Activated T-helper 1 cell treated with anti-CD3 and anti-CD28 coated beads, Interleukin-12 subunit alpha, Interleukin-12 subunit beta, Interleukin-2, Interleukin-4 antibody, amounts not matched to agents 30 ng/mL and 10 ng/mL and 1 ng/mL, durations not matched to agents 14 hours and 24 hours and 36 hours (primary cell): ENCODE measurements at places on chromosomes 3 and 15. TPM values are rescaled to one million over a fixed set of nuclear protein-coding genes. Genes with fewer than 3 reads are reported as not detected.

GRCh38 chr3:193149998-193150397 lies 91.0 kb upstream of the PLAAT1 start:
- no peak overlapping the region for H3K4me3 ChIP-seq
- H3K36me3 ChIP-seq, result no peaks in the 10 kb centered on the region
- peaks cover 5% of the 10 kb centered on the region for H3K27me3 ChIP-seq
- no peaks in the 10 kb centered on the region for H3K4me1 ChIP-seq

- no peaks in the 10 kb centered on the region for H3K4me1 ChIP-seq
- H3K36me3 ChIP-seq, result no peaks in the 10 kb centered on the region
- H3K4me3 ChIP-seq, result no peak overlapping the region
- H3K27me3 ChIP-seq, result peaks cover 13% of the 10 kb centered on the region
- no peak overlapping the region for H3K27ac ChIP-seq
- DNase-seq, result no peak
These were observed 72.7 kb upstream of the ABI3BP start for GRCh38 chr3:101065962-101066361.

NMD3 gene
- 74.5 and 79.6 TPM in 2 replicates for total RNA-seq

DNA sequence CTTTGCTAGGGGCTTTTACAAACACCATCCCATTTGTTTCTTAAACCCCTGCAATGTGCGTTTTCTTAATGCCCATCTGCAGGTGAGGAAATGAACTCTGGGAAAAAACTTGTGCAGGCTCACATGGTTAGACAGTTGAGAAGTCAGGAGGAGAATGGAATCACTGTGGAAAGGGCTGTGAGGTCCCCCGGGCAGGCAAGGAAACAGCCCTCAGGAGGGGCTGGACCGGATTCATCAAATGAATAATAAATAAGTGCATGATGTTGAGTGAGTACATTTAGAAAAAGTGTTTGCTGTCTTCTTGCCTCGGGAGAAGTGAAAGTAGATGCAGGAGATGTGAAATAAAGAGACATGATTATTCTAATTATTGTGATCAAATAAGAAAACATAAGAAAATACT lies 76.6 kb downstream of the PGPEP1L start:
- no peaks in the 10 kb centered on the region for H3K4me1 ChIP-seq
- H3K27me3 ChIP-seq, result no peaks in the 10 kb centered on the region
- H3K4me3 ChIP-seq, result no peak overlapping the region
- H3K27ac ChIP-seq, result no peak overlapping the region
- H3K36me3 ChIP-seq, result peaks cover 9% of the 10 kb centered on the region

DNA sequence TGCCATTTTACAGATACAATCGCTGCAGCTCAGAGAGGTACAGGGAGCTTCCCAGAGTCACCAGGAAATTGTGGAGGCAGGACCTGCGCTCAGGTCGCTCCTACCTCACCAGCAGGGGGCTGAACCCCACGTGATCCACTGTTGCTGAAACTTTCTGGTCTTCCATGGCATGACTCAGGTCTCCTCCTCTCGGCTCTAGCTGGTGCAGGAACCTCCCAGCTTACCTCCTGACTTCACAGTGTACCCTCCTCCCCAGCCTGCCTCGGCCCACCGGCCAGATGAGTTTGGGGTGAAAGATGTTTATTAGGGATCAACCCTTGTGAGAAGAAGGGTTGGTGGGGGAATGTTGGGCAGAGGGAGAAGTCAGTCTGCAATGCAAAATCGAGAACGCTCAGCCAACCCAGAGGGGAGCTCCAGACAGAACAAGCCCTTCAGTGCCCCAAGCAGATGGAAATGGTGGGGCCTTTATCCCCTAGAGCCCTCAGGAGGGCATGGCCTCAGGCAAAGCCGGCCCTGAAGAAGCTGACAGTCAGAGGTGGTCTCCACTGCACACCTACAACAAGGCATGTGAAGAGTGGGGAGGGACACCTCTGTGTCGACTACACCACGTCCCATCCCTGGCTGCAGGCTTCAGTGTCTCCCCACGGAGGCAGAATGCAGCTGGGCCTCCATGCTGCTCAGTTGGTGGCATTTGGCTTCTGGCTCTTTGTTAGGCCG lies 118.6 kb upstream of the PRR20G start:
- no peak for DNase-seq
- H3K4me1 ChIP-seq, result no peaks in the 10 kb centered on the region
- no peaks in the 10 kb centered on the region for H3K36me3 ChIP-seq
- H3K27ac ChIP-seq, result no peak overlapping the region

DNA sequence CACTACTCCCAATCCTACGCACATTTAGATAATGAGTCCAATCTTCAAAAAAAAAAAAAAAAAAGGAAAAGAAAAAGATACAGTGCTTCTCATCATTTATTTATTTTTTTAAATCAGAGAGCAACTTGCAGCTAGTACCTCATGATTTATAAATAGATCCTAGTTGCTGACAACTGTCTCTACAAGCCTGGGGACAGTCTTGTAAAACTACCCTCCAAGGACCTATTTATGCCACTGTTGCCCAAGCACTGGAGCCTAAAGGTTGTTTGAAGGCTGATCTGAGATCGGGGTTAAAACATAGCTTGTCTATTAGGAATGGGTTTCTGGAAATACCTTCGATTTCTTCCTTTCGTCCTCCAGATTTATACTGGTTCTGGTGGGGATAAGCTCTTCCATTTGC lies 14.7 kb downstream of the GABRR3 start:
- H3K4me1 ChIP-seq, result peaks cover 27% of the 10 kb centered on the region
- H3K27ac ChIP-seq, result no peak overlapping the region
- DNase-seq, result no peak
- peaks cover 2% of the 10 kb centered on the region for H3K36me3 ChIP-seq
- no peak overlapping the region for H3K4me3 ChIP-seq
- H3K27me3 ChIP-seq, result no peaks in the 10 kb centered on the region

DNASE1L3 gene
- total RNA-seq, result not detected in 2 replicates

DNA sequence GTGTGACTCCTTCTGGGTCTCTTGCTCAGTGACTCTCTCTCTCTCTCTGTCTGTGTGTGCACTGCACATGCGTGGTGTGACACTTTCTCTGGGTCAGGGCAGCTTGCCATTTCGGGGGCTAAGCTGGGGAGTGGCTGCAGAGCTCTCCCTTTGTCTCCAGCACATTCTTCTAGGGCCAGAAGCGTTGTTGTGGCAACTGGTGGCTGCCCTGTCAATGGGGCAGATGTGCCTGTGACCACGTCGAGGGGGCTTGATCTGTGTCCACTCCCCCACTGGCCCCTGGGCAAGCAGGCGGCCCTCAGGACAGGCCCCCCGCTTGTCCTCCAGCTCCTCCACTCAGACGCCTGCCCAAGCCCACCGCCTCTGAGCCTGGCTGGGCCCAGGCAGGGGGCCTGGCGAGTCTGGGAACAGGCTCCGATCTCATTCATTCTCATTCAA lies 67.8 kb downstream of the WNT7A start:
- H3K27me3 ChIP-seq, result no peaks in the 10 kb centered on the region
- no peak for DNase-seq
- H3K27ac ChIP-seq, result no peak overlapping the region
- no peak overlapping the region for H3K4me3 ChIP-seq

- no peak for DNase-seq
- no peaks in the 10 kb centered on the region for H3K4me1 ChIP-seq
- H3K27ac ChIP-seq, result no peak overlapping the region
- no peak overlapping the region for H3K4me3 ChIP-seq
- H3K27me3 ChIP-seq, result no peaks in the 10 kb centered on the region
- H3K36me3 ChIP-seq, result peaks cover 4% of the 10 kb centered on the region
These were observed 215.9 kb downstream of the GBE1 start for GRCh38 chr3:81545572-81545971.
